Panc1 (cell line): ENCODE measurements at places on chromosomes 5 and 9. TPM values are rescaled to one million over a fixed set of nuclear protein-coding genes. Genes with fewer than 3 reads are reported as not detected.

Gene C8G
- total RNA-seq = 2.9 TPM

Gene SLC6A7
- not detected for total RNA-seq

Gene LCP2
- 0.36 TPM for total RNA-seq

Gene POLR1E
- total RNA-seq = 93.8 TPM

Gene BTNL3
- not detected for total RNA-seq

Gene KIAA0825
- total RNA-seq = 1.6 TPM

Gene ZNG1E
- total RNA-seq = 22.9 TPM

DNA sequence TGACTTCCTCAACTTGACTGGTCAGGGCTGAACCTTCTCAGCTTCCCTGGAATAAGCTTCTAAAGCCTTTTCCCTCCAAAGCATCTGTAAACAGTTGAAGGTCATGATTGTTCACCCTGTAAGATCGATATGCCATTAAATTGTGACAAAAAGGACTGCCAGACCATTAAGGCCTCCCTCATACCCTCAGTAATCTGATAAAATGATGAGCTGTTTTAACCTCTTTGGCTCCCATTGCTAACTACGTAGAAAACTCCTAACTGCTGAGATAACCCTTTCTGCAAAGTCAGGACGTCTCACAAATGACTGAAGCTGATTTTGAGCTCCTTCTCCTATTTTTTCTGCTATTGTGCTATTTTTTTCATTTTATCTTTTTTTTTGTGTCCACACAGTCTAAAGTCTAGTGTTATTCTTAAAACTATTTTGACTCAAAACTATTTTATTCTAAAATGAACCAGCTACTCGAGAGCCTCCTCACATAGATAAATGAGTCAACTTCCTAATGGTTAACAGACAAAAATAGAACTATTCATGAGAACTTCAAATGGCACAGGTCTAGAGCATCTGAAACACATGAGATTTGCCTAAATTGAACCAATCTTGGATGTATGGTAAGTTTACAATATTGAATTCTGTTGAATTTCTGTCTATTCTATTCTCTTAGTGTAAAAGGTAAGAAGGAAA is 395.6 kb upstream of the TLE4 start:
- no peak for DNase-seq

DNA sequence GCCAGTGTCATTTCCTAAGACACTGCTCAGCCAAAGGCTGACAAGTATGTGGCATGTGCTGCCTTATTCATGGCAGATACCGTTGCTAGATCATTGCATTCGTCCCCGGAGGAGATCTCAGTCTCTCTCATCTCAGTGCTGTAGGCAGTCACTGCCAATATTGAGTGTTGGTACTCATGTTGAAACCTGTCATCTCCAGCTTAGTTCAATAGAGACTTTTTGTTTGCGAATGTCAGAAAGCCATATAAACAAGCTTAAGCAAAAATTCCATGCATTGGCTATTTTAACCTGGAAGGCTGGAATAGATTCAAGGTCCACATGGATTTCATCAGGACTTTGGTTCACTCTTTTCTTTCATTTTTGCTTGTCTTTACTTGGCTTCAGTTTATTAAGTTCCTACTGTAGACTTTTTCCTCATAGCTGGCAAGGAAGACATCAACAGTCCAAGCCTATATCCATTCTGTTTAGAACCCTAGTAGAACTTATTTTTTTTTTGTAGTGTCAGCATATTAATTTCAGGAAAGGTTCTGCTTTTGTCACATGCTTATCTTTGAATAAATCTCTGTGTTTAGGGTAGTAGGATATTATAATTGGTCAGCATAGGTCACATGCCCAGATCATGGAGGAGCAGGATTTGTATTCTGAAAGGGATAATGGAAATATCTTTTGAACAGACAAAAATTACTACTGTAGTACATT is 66.8 kb downstream of the FCHO2 start:
- DNase-seq = no peak

DNA sequence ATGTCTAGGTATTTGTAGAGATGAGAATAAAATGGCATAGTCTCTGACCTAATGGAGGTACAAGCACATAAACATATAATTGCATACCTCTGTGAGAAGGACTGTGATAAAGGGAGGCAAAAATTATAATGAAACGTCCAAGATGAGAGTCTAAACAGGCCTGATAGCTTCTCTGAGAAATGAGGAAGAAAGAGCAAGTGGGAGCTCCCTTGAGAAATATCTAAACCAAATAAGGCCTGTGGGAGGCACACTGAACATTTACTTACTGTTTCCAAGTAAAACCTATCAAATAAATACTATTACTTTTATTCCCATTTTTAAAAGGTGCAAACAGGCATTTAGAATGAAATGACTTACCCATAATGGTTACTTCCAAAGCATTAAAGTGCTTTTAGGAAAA is 125.6 kb upstream of the PAPPA start:
- DNase-seq = no peak

DNA sequence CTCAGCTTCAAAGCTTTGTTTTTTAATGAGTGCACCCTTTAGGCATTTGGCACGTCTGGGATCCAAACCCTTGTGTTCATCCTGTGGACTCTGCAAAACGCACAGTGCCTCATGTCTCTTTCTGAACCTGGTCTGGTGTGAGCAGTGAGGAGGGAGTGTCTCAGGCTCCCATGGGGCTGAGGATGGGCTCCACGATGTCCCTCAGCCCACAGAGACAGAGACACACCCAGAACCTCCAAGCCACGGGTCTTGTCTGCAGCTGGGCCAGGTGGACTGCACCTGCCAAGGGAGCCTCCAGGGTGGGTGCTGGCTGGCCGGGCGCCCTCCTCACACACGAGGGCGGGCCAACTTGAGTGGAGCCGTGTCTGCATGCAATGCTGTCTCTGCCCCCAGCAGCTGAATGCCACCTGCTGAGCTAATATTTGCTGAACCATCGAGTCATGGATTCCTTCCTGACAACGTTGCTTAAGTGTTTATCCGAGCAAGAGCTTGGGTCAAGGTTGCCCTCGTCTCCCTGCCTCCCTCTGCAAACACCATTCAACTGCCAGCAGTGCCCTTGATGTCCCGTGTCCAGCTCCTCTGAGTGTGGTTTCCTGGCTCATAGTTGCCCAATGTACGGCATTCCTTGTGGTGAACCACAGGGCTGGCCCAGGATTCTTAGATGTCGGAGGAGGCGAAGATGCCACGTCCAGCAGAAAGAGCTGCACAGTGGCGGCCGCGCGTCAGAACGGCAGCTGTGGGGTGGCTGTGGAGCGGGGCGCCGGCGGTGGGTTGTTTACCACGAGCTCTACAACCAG is 31.4 kb upstream of the LPCAT1 start:
- DNase-seq = peak; percentile 98

GRCh38 chr9:8857926-8858595 is 1058.5 kb upstream of the DMAC1 start:
- DNase-seq = no peak

DNA sequence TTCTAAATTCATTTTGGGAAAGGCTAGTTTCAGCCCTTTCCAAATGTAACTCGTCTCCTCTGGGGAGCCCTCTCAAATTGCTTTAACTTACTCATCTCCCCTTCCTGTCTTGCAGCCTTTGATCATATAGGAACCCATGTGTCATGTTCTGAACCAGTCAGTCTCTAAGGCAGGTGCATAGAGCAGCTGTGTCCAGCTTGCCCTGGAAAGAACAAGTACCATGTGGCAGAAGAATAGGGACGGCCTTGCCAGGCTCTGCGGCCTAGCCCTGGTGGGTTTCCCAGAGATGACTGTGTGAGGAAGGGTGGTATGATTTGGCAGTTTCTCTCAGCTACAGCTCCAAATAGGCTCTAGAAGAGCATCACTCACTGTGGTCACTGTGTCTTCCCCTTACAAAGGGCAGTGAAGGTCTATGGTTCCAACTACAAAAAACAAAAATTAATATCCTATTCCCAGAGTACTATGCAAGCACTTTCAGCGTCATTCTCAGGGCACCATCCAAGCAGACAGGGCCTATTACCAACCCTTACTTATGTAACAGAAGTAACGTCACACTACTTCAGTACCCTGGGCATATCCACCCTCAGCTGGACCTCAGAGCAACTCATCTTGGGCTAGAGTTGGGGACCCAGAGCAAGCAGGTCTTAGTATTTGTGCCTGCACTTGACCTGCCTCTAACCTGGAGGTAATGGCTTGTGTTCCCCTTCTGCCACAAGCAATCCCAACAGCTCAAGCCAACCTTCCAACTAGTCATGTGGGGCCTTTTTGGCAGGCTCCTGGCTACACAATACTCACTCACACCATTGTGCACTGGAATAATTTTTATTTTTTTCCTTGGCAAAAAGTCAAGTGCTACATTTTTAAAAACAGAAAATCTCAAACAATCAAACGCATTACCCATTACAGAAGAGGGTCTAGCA is 37.2 kb upstream of the UBAP2 start:
- DNase-seq = no peak

GRCh38 chr5:52269859-52270258 is 517.9 kb upstream of the ITGA1 start:
- DNase-seq = no peak

- DNase-seq = no peak
Observed at GRCh38 chr5:86686046-86686445, 68.3 kb downstream of the COX7C start.

DNA sequence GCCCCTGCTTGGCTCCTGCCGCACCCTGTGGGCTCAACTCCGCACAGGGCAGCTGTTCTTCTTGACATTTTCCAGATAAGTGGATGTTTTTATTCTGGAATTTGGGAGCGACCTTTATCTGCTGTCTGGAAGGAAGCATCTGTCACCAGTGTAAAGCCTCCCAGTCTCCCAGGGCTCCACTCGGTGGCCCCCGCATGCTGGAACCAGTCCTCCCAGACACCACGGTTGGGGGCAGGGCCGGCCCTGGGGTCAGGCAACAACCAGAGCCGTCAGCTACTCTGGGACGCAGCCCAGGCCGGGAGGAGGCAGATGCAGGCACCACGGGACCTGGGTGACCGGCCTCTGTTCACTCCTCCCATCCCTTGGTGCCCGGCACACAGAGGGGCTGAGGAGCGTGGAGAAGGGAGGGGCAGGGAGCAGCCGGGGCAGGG is 92.8 kb upstream of the ADAMTS2 start:
- no peak for DNase-seq

GRCh38 chr9:119166096-119166495 is 203.1 kb downstream of the BRINP1 start:
- no peak for DNase-seq

DNA sequence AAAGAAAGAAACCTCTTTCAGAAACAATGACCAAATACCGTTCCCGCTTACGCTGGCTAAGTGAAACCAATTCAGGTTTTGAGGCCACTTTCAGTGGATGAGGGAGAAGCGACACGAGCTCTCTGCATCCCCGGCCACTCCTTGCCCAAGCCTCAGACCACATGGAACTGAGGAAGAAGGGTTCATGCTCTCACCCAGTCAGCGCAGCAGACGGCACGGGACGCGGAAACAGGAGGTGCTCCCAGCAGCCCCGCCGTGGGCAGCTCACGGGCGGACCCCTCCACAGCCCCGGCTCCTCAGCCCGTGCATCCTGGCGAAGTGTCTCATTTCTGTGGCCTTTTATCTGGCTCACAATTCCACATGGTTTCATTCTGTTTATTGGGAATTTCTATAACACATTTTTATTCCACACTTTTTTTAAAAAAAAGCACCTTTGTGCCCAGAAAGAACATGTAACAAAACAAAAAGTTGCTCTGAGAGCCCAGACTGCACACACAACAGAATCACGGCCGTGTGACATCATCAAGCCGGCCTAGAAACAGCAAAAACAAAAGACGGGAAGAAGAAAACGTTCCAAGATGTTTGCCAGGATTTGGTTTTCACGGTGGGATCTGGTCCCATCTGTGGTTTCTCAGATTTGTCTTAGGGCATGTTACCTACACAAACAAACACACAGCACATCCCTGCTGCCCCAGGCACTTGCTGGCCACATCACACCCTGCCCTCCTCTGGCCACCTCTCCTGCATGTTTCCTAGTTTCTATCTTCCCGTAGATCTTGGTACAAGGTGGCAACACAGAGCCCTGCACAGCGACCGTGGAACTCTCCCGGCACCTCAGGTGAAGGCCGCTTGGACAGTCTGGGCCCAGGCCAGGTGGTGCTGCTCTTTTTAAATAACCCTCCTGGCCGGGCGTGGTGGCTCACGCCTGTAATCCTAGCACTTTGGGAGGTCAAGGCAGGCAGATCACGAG is 16.2 kb downstream of the QSOX2 start:
- DNase-seq = no peak

DNA sequence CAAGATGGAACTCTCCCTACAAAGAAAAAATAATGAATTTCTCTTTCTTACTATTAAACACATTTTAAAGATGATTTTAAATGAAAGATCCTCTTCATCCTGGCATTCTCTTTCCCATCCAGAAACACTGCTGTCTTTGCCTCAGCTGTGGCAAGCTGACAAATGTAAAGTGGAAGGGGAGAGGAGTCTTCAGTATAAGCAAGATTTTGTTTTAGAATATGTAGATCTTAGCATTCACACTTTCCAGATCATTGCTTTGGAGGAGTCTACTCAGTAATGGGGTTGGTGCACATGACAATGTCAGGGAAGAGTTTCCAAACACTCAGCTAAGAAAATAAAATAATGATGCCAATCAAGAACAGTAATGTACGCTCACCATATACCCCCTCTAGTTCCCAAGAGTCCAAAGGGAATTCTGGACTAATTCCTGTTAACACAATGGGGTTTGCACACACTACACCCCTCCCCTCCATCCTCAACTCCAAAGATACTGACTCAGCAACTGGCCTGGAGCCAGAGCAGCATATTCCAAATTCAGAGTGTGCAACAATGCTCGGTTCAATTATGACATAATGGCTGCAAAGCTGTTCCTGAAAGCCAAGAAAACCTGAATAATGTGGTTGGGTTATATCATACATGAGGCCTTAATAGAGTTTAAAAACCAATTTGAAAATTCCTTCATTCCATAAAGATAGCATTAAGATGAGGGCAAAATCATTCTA is 4.6 kb downstream of the C5orf63 start:
- no peak for DNase-seq

DNA sequence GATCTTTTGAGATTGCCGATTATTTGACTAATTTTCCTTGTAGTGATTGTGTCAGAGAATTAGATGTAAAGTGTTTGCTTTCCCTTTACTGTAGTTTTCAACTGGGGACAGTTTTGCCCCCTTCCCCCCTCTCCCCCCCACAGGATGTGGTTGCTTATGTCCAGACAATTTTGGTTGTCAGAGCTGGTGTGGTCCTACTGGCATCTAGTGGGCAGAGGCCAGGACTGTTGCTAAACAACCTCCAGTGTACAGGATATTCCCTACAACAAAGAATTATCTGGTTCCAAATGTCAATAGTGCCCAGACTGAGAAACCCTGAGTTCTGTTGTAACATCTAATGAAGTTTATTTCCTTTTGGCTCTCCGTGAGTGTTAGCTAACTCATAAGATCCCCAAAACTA is 20.0 kb downstream of the TMEFF1 start:
- no peak for DNase-seq

- no peak for DNase-seq
Observed at GRCh38 chr9:110939047-110939446, 99.2 kb downstream of the LPAR1 start.

GRCh38 chr5:170256571-170256970 is 23.8 kb downstream of the C5orf58 start:
- no peak for DNase-seq

GRCh38 chr5:174935854-174936474 is 211.6 kb downstream of the MSX2 start:
- peak; percentile 51 for DNase-seq

- DNase-seq = no peak
Observed at GRCh38 chr9:116213693-116214047, 60.1 kb downstream of the PAPPA start.

GRCh38 chr9:125744616-125745015 is 2.6 kb upstream of the PBX3 start:
- DNase-seq = no peak
